Hypothalamus (tissue), 51 donors: ENCODE measurements at places on chromosomes 1 and 21.

DNA sequence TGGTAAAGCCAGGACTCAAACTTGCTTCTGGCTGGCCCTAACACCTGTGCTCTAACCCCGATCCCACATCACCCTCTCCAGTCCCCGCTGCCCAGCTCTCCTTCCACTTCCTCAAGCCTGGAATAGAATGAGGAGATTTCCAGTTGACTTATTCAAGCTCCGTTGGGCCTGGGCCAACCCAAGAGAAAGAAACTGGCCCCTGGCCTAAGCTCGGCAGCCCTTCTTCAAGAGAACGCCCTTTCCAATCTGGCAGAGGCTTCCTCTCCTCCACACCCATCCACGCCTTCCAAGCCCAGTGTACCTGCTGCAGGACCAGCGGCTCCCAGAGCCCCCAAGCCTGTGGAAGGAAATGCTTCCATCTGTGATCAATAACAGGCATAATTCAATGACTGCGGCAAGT, 51.9 kb downstream of the LRRN2 start:
- DNase-seq = peak; percentile 13

- DNase-seq = no peak
Observed at GRCh38 chr1:156113282-156113950, 1.1 kb upstream of the LMNA start.

GRCh38 chr1:75188892-75189291, 54.7 kb downstream of the LHX8 start:
- no peak for DNase-seq

- DNase-seq = no peak
Observed at GRCh38 chr1:173014160-173014559, 36.6 kb downstream of the TNFSF18 start.
